ENCODE measurements at places on chromosomes 5 and 9.

DNA sequence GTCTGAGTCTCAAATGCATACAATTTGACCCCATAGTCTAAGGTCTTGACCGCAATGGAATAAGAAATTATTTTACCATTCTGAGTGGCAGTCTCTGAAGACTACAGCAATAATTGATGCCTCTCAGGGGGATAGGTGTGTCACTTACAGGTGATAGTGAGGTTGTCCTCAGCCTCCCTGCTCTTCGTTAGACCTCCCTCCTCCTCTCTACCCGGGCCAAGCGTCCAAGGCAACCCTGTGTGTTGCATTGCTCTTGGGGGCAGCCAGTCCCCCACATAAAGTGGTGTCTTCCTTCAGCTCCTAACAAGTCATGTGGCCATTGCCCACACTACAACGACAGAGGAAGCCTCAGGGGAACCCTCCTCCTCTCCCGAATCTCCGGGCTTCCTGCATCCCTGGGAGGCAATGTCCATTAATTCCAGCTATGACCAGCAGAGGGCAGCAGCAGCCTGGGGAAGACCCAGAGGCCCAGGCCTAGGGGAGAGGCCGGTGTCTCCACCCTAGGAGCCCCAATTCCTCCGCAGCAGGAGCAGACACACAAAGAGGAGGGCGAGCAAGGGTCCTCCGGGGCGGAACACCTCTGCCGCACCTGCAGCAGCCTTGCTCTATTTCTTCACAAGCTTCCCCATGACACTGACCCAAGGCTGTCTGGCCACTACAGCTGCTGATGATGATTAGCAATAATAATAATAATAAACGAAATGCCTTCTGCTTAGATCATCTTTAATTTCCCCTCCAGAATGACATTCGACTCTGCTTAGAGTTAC, 134.8 kb downstream of the KCNIP1 start:
- DNase-seq = peak; percentile 64

DNA sequence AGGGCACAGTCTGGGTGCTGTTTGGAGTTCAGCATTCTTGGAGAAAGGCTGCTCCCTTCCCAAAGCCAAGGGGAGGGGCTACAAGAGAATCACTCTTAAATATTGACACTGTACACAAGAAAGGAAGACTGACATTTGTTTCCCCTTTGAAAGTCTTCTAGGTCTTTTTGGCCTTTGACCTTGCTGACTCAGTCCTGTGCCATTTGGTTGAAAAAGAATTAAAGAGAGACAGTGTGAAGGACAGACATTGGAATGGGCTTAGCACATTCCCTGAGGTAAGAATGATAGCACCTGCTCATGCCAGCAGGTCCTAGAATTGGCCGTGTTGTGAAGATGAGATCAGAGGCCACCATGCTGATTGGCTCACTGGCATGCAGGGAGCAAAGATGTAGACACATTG, 271.4 kb upstream of the ZNF608 start:
- DNase-seq = no peak

DNA sequence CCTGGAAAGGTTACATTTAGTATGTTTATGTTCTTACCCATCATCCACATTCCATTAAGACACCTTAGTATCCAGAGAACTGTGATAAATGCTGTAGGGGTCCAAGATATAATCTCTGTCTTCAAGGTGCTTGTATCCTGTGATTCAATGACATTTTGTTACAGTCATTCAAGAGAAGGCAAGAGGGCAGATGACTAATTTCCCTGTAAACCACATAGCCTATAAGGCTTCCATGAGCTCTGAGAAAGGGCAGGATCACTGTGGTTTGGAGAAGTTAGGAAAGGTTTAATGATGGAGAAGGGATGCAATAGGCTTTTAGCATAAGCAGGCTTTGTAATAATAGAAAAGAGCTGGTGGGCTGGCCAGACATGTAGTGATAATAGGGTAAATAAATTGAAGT, 40.0 kb downstream of the PAPPA start:
- DNase-seq = no peak

- DNase-seq = peak; percentile 43
Measured at GRCh38 chr5:138148811-138149210, 9.6 kb upstream of the NME5 start.

GRCh38 chr9:111994831-111995458, 98.3 kb downstream of the UGCG start:
- DNase-seq = no peak

- DNase-seq = peak; percentile 55
Measured at GRCh38 chr5:69493396-69494133, 975 bp downstream of the OCLN start.

DNA sequence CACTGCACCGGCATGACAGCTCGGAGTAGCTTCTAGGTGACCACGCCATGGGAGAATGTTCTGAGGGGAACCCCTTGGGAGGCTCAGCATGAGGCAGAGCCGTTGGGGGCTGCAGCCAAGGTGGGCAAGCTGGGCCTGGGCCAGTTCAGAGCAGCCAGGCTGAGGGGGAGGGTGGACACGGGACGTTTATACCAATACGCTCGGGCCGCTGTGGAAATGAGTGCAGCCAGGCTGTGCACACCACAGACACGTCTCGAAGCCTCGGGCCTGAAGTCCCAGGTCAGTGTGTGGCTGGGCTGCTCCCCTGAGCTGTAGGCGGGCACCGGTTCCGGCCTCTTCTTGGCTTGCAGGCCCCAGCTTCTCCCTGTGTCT, 28.9 kb upstream of the SLC12A7 start:
- DNase-seq = no peak

- no peak for DNase-seq
Measured at GRCh38 chr5:80926979-80927656, 33.0 kb upstream of the RASGRF2 start.

GRCh38 chr5:127419683-127420257, 97.7 kb upstream of the PRRC1 start:
- no peak for DNase-seq

GRCh38 chr5:120527251-120527650, 63.2 kb downstream of the PRR16 start:
- DNase-seq = no peak

- no peak for DNase-seq
Measured at GRCh38 chr5:143695244-143695864, 116.6 kb upstream of the HMHB1 start.

GRCh38 chr9:125532812-125533594, 174.0 kb downstream of the MAPKAP1 start:
- DNase-seq = no peak

DNA sequence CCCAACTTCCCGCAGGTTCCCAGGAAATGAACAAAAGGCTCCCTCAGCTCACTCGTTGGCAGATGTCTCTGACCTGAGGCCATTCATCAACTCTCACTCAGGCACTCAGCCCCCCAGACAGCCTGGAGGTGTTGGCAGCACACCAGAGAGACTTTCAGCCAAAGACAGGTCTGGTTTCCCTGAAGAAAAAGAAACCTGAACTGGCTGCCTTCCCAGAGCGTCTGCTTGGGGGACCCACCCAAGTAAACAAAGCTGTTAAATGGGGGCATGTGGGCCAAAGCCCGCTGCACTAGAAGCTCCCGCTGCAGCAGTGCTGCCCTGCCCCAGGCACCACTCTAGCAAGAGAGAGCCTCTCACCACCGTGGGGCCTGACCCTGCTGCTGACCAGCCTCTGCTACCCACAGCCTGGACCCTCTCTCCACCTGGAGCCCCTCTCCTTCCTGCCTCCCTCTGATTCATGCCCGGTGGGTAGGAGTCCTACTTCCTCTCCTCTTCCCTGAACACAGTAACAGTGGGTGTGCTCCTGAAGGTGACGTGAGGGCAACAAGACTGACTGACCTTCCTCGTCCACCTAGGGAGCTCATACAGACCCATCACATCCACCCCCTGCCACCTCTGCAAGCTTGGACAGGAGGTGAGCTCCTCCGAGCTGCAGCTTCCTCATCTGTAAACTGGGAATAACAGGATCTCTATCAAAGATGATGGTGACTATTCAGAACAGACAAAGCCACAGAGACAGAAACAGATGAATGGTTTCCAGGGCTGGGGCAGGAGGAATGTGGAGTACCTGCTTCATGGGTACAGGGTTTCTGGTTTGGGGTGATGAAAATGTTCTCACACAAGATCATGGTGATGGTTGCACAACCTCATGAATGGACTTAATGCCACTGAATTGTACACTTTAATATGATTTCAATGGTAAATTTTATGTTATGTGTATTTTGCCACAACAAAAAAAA, 31.0 kb upstream of the GABRP start:
- DNase-seq = no peak

- peak; percentile 44 for DNase-seq
Measured at GRCh38 chr5:149265597-149265996, 6.1 kb upstream of the AFAP1L1 start.

DNA sequence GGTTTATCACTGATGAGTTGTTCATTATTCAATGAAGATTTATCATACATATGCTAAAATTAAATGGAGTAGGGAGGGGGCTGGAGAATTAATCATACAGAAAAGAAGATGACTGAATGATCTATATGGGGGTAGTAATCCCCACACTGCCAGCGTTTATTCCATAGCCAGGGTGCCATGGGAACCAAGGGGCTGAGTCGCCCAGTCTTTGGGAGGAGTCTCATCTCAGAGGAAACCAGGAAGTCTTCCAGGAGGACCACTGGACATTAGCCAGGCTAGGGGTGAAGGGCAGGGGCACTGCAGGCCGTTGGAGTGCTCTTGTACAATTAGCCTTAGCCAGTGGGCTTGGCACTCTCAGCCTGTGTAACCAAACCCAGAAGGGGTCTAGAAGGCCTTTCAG, 226.5 kb downstream of the ARL15 start:
- no peak for DNase-seq

- no peak for DNase-seq
Measured at GRCh38 chr5:120452471-120452870, 11.6 kb upstream of the PRR16 start.

GRCh38 chr9:35308316-35308715, 146.5 kb downstream of the UNC13B start:
- DNase-seq = no peak

DNA sequence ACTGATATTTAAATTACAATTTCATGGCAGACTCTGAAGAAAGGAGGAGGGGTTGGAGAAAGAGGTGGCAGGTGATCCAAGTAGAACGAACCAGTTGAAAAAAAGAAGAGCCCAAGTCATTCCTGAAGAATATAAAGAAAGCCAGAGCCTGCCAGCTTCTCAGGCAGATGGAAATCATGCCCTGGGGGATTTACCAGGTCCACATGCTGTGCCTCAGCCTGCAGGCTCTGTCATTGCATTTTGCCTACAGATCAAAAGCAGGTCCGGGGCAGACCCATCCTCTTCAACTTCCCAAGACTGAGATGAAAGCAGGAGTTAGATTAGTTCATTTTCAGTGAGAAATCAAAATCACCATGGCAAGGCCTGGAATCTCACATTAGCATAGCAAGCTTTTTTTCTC, 48.5 kb downstream of the GDNF start:
- DNase-seq = no peak

- no peak for DNase-seq
Measured at GRCh38 chr5:73612799-73613198, 13.2 kb upstream of the ARHGEF28 start.

- DNase-seq = peak; percentile 40
Measured at GRCh38 chr9:124481115-124481514, 26.1 kb downstream of the NR5A1 start.

DNA sequence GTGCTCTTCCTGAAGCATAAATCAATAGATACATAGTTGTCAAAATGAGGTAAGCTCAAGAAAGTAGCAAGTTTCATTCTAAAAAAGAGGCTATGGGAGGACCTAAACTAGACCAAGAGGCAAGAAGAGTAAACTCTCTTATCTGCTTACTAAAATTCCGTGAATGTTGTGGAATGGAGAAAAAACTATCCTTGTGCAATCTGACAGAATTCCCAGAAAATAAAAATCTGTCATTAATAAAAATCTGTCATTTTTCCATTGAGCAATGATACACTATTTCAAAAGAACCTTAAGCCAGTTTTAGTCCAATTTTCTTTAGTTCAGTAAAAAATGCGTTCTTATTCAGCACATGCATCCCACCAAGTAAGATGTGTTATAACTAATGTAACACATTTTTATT, 15.9 kb upstream of the FANCC start:
- no peak for DNase-seq

DNA sequence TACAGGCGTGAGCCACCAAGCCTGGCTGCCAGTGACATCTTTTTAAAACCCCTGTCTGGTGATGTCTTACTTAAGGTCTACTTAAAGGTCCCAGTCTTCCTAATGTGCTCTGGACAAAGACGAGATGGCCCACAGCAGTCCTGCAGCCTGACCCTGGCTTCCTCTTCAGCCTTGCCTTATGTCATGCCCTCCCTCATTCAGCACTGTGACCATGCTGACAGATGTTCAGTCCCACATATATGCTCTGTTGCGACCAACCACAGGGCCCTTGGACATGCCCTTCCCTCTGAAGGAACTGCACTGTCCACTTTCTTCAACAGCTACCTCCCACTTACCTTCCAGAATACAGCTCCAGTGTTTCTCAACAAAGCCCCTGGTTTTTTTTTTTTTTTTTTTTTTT, 172.8 kb upstream of the PANK3 start:
- DNase-seq = no peak

GRCh38 chr5:96808868-96809558, 1.3 kb upstream of the ERAP1 start:
- no peak for DNase-seq

DNA sequence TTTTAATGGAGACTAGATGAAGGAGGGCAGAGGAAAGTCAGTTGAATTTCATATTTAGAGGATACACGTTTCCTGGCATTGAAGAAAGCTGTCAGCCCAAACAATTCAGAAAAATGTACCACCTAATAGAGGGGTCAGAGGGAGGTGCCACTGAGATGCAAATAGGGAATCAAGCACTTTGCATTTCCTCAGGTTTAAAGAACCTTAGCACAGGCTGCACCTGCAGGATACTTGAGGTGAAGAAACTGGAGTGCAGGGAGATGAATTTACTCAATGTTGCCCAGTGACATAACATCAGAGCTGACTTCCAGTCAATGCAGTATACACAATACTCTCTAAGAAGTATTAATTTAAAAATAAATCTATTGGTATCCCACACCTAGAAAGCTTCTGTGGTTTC, 67.0 kb upstream of the MAST4 start:
- DNase-seq = no peak

- DNase-seq = peak; percentile 40
Measured at GRCh38 chr9:109346904-109347303, 26.0 kb upstream of the EPB41L4B start.

DNA sequence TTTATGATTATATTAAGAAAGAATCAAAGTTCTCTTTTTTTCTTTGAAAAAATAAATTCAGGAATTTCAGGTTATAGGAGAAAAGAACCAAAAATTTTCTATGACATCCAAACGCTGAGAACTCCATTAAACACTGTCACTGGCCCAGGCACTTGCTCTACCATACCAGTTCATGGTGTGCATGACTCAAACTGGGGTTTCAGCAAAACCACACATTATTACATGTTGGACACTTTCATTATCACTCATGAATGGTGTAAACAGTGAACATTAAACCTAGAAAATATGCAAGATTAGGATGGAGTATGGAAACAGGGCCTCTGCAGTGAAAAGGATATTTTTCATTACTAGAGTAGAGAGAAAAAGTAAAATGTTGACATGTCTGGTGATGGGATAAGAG, 369.9 kb upstream of the FAM174A start:
- DNase-seq = no peak

All from NB4 (cell line).